ENCODE measurements at places on chromosomes 12 and 14.

- peak; percentile 38 for DNase-seq
These were observed 7.6 kb upstream of the CCDC184 start for GRCh38 chr12:48175613-48176416.

- peak; percentile 98 for DNase-seq
These were observed 29.6 kb upstream of the KCNK10 start for GRCh38 chr14:88352698-88353097.

- DNase-seq, result peak; percentile 26
These were observed 910 bp upstream of the WASHC4 start for GRCh38 chr12:105106621-105107020.

DNA sequence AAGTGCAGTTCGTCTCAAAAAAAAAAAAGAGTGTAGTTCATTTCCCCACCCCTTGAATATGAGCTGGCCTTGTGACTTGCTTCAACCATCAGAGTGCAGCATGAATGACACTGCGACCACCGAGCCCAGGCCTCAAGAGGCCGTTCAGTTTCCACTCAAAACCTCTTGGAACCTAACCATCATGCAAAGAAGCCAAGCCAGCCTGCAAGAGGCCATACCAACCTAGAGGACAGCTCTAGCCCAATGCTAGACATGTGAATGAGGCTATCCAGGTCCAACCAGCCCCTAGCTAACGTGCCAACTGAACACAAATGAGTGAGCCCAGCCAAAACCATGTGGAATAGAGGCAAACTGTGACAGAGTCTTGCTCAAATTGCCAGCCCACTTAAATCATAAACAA is 29.7 kb downstream of the R3HDM2 start:
- no peak for DNase-seq

- DNase-seq, result no peak
These were observed 354.4 kb downstream of the MED13L start for GRCh38 chr12:115922952-115923564.

- peak; percentile 79 for DNase-seq
These were observed 133.2 kb downstream of the SCARB1 start for GRCh38 chr12:124730455-124730932.

DNA sequence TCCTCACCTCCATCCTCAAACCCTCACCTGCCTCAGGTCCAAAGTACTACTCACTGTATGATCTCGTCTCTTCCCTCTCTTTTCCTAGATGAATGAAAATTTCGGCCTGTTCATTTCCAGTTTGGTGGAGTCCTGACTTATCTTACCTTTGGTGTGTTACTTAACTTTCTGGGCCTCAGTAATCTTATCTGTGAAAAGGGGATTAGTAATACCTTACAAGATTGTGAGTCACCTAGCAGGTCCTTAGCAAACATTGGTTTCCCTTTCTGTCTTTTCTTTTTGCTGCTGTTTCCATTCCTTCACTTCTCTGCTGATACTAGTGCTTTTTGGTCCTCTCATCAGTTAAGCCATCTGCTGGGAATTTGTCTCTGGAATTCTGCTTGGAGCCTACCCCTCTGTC is 52.8 kb downstream of the AKAP6 start:
- no peak for DNase-seq

- no peak for DNase-seq
These were observed 99.2 kb upstream of the TBX3 start for GRCh38 chr12:114783089-114783618.
